ENCODE measurements at places on chromosomes 2 and 18.

- no peaks in the 10 kb centered on the region for H3K4me1 ChIP-seq
- no peak for DNase-seq
- H3K27me3 ChIP-seq, result no peaks in the 10 kb centered on the region
- H3K4me3 ChIP-seq, result no peak overlapping the region
Measured at GRCh38 chr2:238811759-238812158, 36.1 kb upstream of the TWIST2 start.

DNA sequence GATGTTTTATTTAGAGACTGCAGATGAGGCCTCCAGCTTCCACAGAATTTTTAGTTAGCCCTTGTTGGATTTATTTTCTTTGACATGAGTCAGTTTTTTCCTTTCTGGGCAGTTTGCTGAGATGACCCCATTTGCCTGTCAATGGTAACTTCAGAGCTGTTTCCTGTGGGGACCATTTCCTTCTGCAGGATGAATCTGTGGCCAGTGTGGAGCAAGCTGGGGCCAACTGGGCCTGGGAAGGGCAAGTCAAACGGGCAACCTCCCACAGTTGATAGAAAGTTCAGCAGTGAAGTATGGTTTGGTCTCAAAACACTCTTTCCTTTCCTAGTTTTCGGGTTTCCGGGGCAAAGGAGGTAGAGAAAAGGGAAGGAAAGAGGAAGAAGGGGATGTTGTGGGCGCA is 291.4 kb upstream of the NRP2 start:
- no peaks in the 10 kb centered on the region for H3K27me3 ChIP-seq
- H3K27ac ChIP-seq, result no peak overlapping the region
- peaks cover 1% of the 10 kb centered on the region for H3K4me1 ChIP-seq
- no peaks in the 10 kb centered on the region for H3K36me3 ChIP-seq
- H3K4me3 ChIP-seq, result no peak overlapping the region

- H3K4me1 ChIP-seq, result no peaks in the 10 kb centered on the region
- peaks cover 48% of the 10 kb centered on the region for H3K27me3 ChIP-seq
- H3K36me3 ChIP-seq, result no peaks in the 10 kb centered on the region
- no peak for DNase-seq
- H3K27ac ChIP-seq, result no peak overlapping the region
Measured at GRCh38 chr2:176079831-176080539, 3.8 kb downstream of the EVX2 start.

DNA sequence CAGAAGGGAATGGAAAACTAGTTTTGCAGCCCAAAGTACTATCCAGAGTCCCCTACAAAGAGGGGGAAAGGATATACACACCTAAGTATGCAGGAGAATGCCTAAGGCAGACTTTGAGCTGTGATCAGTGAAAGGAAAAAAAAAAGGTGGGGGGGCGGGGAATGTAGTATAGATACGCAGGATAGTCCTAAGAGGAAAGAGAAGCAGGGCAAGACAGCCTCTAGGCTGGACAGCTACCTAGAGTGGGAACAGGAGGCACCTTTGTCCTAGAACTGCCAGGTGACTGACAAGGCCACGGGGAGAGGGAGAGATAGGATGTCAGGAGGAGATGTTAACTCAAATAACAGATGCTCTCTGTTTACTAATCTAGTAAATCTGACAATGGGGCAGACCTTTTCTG is 6.0 kb downstream of the REEP1 start:
- H3K27ac ChIP-seq, result no peak overlapping the region
- H3K4me3 ChIP-seq, result no peak overlapping the region

DNA sequence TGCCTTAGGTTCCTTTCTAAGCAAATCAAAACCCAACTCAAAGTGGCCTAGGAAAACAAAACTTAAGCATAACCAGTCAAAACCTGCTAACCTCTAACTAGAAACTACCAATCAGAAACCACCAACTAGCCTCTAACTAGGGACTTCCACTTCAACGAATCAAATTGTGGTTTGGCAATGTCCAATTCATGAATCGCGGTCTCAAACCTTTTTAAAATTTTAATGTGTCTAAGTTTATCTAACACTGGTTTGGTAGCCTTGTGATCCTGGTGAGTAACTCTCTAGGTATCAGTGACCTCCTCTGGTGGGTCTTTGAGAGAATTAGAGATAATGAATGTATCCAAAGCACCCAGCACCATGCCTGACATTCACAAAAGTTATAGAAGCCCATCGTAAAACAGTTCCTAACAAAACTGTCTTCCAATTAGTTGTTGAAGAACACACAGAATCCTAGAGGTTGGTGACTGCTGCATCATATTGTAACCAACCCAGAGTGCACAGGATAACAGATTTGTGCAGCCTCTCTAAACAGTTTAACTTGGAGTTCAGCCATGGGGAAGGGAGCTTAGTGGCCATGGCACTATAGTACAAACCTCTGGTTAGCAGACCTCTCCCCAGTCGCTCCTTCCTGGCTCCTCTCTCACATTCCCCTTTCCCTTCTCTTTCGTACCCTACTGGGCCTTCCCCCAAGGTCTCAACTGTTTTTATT is 45.2 kb upstream of the B3GNT2 start:
- peaks cover 2% of the 10 kb centered on the region for H3K4me1 ChIP-seq
- H3K36me3 ChIP-seq, result no peaks in the 10 kb centered on the region
- no peak for DNase-seq
- H3K27ac ChIP-seq, result no peak overlapping the region
- H3K27me3 ChIP-seq, result no peaks in the 10 kb centered on the region

DNA sequence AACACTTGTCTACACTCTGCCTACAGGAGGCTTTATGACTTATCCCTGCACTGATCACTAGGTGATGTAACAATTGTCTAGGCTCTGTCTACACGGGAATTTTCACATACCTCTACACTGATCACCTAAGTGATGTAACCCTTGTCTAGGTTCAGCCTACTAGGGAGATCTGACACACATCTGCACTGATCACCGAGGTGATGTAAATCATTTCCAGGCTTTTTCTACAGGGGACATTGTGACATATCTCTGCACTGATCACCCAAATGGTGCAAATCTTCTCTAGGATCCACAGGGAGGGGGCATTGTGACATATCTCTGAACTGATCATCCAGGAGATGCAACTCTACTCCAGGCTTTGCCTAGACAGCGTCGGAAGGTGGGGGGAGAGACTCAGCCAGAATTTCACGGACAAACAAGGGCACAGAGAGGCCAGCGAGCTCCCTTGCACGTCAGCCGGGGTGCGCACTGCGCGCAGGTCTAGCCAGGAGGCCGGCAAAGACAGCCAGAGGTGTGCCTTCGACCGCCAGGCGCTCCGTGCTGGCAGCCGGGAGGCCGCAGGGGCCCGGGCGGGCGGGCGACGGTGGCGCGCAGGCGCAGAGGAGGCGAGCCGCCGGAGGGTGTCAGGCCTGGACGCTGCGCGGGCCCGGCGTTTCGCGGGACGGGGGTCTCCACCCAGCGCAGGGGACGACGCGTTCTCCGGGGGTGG is 46.9 kb upstream of the USP14 start:
- H3K4me1 ChIP-seq, result peaks cover 3% of the 10 kb centered on the region
- H3K27me3 ChIP-seq, result no peaks in the 10 kb centered on the region
- DNase-seq, result peak; percentile 72
- H3K36me3 ChIP-seq, result no peaks in the 10 kb centered on the region
- peak overlapping the region; percentile 47 for H3K4me3 ChIP-seq

GRCh38 chr2:104118889-104119288 is 735.0 kb upstream of the POU3F3 start:
- H3K27me3 ChIP-seq, result no peaks in the 10 kb centered on the region
- no peak for DNase-seq
- peaks cover 14% of the 10 kb centered on the region for H3K4me1 ChIP-seq
- H3K36me3 ChIP-seq, result no peaks in the 10 kb centered on the region

DNA sequence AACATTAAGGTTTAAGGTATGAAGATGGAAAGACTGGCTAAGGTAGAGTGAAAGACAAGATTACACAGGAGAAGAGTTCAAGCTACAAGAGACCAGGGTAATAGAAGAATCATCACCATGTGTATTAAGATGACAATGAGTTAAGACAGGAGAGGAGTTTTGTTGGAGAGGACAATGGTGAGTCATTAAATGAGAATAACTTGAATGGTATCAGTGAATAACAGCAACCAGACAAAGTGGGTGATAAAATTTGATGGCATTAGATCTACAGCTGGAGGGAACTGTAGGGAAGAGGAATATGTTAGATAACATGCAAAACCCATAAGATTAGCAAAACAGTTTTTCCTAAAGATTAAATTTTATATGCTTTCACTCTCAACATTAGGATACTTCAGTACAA is 18.8 kb upstream of the ENOSF1 start:
- H3K36me3 ChIP-seq, result peaks cover 59% of the 10 kb centered on the region
- no peaks in the 10 kb centered on the region for H3K4me1 ChIP-seq
- no peak for DNase-seq
- no peak overlapping the region for H3K4me3 ChIP-seq
- H3K27me3 ChIP-seq, result no peaks in the 10 kb centered on the region

DNA sequence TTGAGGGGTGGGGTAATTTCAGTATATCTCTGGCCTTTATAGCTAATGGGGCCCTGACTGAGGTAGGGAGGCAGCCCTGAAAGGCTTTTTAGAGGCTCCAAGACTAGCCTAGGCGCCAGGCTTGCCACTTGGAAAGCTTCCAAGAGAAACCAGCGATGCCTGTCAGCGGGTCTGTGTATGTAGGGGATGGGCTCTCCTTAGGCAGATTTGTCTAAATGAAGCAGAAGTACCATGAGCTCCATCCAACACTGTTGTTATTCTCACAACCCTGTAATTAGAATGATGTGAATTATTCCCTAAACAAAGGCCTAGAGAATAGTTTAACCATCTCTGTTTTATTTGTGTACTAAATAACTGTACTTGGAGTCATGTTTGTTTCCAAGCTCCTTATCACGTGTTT is 138.1 kb downstream of the B3GNT2 start:
- no peak overlapping the region for H3K27ac ChIP-seq
- H3K4me1 ChIP-seq, result peaks cover 1% of the 10 kb centered on the region
- no peaks in the 10 kb centered on the region for H3K36me3 ChIP-seq

GRCh38 chr2:127605691-127606263 is 40.2 kb upstream of the GPR17 start:
- no peak for DNase-seq
- no peak overlapping the region for H3K4me3 ChIP-seq
- H3K27ac ChIP-seq, result no peak overlapping the region
- peaks cover 7% of the 10 kb centered on the region for H3K27me3 ChIP-seq
- H3K36me3 ChIP-seq, result no peaks in the 10 kb centered on the region

DNA sequence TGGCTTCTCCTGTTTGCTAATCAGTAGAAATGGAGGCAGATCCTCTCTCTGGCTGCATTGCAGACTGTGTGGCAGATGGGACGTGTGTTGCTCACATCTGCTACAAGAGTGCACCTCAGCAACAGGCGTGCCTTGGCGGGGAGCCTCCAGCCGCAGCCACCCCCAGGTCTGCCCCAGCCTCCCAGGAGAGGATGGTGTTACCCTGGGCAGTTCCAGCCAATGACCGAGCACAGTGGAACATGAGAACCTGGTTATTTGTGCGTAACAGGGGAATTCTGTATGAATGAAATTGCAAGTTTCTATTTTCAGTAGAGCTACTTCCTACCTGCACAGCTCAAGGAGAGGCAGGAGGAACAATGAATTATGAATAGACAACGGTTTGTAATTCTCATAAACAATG is 130.6 kb upstream of the CBLN2 start:
- no peaks in the 10 kb centered on the region for H3K4me1 ChIP-seq
- H3K4me3 ChIP-seq, result no peak overlapping the region
- no peaks in the 10 kb centered on the region for H3K36me3 ChIP-seq
- DNase-seq, result no peak
- H3K27ac ChIP-seq, result no peak overlapping the region

- no peaks in the 10 kb centered on the region for H3K4me1 ChIP-seq
- H3K27me3 ChIP-seq, result no peaks in the 10 kb centered on the region
- H3K36me3 ChIP-seq, result no peaks in the 10 kb centered on the region
- no peak for DNase-seq
Measured at GRCh38 chr2:68935471-68935870, 17.2 kb downstream of the GKN2 start.

DNA sequence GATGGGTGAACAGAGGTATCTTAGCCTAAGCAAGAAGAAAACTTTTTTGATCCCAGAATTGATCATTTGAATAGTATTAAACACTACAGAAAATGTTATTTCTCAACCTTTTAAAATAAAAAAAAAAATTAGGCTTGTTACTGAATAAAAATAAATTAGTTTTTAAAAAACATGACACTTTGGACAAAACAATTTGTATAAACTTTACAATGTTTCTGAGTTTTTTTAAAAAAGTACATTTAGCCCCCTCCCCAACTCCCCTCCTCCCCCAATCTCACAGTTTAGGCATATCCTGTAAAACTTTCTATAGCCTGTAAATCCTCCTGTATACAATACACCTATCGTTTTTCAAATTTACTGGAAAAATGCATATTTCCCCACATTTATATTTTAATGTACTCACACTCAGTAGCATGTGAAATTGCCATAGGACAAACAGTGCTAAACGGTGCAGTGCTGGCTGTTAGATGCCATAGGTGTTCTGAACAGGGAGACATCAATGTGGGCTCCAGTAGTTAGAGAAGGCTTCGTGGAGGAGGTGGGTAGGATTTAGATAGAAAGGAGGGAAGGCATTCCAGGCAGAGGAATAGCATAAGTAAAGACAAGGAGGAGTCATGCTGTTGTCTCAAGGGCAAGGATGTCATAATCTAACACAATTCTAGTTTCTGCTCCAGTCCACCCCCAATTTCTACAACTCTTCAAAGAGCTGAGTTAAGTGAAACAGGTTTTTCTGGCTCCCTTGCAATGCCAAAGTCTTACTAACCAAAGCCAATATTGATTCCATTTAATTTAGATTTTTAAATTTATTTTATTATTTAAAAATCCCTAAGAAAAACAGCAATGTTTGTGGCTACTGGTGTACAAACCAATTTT is 50.9 kb downstream of the SP3 start:
- H3K4me3 ChIP-seq, result no peak overlapping the region
- DNase-seq, result no peak
- peaks cover 100% of the 10 kb centered on the region for H3K36me3 ChIP-seq
- no peak overlapping the region for H3K27ac ChIP-seq

DNA sequence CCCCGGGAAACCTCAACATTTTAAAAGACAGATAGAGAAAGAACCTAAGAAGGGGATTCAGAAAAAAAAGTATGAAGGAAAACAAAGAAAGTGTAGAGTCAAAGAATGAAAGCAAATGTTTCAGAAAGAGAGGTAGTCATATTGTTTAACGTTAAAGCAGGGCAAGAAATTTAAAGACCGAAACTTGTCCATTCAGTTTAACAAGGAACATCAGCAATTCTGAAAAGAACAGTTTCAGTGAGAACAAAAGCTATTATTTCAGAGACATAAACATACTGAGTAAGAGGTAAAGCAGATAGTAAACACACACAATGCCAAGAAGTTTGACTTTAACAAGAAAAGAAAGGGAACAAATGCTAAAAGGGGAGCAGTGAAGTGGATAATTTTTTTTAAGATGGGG is 41.1 kb downstream of the MBD2 start:
- DNase-seq, result no peak
- H3K4me1 ChIP-seq, result no peaks in the 10 kb centered on the region

GRCh38 chr2:460861-461260 is 173.0 kb upstream of the ALKAL2 start:
- peaks cover 6% of the 10 kb centered on the region for H3K4me1 ChIP-seq
- H3K27me3 ChIP-seq, result no peaks in the 10 kb centered on the region
- DNase-seq, result no peak
- H3K36me3 ChIP-seq, result no peaks in the 10 kb centered on the region
- no peak overlapping the region for H3K4me3 ChIP-seq

DNA sequence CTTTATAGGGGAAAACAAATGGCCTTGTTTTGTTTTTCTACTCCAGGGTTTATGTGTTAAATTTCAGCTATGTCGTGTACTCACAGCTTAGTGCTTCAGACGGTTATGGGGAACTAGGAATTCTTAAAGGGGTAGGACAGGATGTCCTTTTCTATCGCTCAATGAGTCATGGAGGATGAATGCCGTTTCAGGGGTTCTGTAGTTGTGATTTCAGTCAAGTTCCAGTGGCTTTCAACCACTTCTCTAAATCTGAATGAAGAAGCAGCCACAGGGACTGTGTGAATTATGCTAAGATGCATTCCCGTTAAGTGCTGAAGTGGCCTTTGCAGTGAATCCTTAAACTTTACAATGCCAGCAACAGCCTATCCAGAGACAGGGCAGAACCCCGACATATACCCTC is 1231.7 kb upstream of the ZEB2 start:
- DNase-seq, result no peak
- H3K36me3 ChIP-seq, result no peaks in the 10 kb centered on the region
- H3K4me3 ChIP-seq, result no peak overlapping the region
